H4 (cell line): ENCODE measurements at places on chromosomes 2 and 18.

DNA sequence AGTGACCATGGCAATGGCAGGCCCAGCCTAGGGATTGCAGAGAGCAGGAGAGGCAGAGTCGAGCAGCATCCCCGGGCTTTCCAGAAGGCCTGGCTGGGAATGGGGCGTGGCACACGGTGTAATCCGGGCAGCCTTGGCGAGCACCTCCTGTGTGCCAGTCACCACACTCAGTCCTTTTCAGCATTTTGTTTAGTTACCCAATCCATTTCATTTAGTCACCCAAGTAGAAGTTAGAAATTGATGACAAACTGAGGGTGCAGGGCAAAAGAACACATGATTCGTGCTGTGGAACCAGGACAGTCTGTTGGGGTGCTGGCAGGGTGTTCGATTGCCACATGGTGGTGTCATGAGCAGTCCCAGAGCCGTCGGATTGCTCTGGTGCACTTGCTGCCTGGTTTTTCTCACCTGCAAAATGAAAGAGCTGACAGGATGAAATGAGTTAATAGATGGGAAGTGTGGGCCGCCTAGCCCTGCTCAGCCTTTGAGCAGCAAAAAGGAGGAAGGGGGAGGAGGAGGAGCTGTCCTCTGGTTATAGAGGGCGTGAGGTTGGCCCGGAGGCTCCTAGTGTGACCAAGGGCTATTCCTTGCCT lies 299.4 kb downstream of the AGAP1 start:
- no peak for DNase-seq

GRCh38 chr18:44826418-44827259 lies 146.0 kb downstream of the SETBP1 start:
- peak; percentile 88 for DNase-seq

DNA sequence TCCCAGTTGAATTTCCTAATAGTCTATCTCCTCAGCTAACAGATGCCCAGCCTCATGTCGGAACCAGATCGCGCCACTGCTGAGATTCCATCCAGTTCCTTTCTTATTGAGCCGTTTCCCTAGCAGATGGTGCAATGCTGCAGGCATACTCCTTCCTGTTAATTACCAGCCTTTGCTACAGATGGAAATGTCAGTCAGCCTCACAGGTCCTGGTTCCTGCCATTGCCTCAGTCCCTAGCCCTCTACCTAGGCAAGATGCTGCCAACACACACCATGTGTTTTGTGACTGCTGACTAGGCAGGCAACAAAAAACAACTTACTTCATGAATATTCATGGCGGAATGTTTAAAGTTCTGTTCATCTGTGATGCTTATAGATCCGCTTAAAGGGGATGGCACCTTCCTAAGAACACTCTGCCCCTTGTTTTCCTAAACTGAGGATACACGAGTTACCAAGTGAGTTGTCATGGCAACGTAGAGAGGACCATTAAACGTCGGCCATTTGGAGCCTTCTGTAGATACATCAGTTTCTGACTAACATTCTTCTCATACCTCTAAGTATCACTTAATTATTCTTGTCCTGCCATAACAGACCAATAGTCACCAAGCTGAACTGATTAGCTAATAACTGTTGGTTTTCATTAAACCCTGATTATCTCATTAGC lies 749.5 kb downstream of the RNF144A start:
- DNase-seq = no peak

DNA sequence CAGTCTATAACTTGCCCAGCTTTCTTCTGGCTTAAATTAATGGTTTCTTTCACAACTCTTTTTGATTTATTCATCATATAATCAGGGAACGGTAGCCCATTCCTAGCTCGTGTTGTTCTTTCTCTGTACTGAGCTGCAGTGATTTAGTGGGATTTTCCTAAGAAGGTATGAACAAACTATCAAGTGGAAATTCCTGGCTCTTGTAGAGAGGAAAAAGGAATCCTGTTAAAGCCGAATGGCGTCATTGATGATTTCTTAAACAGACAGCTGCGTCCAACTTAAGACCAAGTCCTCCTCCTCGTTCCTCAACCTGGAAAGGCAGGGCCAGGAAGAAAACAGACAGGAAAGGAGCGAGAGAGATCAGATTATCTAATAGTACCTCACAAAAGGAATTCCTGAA lies 69.2 kb upstream of the CABLES1 start:
- no peak for DNase-seq

DNA sequence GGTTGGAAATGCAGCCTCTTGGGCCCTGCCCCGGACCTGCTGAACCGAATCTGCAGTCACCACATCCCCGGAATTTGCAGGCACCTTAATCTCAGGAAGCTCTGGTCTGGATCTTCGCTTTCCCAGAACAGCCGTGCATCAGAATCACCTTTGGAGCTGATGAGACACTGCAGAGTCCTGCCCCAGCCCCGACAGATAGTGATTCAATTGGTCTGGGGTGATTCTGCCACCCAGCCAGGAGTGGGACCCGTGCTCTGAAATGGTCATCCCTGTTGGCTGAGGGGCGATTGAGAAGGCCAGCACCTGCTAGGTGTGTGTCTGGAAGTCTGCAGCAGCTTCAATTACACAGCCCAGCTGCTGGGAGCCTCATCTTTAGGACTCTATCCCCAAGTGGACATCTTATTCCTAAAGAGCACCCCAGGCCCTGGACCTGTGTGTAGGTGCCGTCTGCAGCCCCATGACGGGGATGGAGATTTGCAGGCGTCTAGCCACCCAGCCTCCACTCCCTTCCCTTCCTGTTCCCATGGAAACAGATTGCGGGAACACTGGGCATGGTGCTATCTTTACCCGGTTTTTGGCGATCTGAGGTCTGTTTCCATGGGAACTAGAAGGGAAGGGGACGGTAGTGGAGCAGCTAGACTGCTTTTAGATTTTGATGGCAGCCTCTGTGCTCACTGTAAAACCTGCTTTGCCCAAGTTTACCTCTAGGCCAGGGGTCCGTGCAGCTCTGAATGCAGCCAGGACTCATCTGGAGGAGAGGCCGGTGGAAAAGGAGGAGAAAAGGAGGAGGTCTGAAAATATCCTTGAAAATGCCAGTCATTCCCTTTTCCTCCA lies 156.1 kb downstream of the LDLRAD4 start:
- no peak for DNase-seq

DNA sequence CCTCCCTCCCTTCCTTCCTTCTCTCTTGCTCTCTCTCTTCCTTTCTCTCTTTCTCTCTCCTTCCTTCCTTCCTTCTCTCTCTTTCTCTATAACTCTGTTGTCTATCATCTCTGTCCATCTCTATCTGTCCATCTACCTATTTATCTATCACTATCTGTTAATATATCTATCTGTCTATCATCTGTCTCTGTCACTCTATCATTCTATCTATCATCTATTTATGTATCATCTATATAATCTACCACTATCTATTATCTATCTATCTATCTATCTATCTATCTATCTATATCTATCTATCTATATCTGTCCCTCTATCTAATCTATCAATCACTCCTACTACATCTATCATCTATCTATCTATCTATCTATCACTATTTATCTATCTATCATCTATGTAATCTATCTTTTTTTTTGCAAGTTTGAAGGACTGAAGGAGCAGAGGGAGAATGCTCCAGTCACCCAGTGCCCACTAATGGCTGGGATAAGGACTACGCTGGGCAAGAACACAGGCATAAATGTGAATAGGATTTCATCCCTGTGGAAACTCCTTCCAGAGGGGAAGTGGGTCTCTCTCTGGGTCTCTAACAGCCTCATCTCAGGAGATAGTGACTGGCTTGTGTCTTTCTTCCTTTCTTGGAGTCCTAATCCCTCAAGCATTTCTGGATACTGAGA lies 427.0 kb downstream of the LPIN1 start:
- no peak for DNase-seq
